ENCODE measurements at places on chromosomes 13 and 19. TPM values are rescaled to one million over a fixed set of nuclear protein-coding genes. Genes with fewer than 3 reads are reported as not detected.

DNA sequence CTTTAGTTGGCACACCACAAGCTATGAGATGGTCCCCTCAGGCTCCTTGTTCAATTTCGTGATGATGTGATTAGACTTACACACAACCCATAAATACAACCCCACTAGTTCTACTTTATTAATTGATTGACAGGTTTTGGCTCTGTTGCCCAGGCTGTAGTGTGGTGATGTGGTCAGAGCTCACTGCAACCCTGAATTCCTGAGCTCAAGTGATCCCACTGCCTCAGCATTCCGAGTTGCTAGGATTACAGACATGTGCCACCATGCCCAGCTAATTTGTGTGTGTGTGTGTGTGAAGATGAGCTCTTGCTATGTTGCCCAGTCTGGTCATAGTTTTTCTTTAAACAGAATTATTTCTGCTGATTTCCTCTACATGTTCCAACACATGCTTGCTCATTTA lies 17.5 kb upstream of the HTR2A start:
- no peak for DNase-seq

DNA sequence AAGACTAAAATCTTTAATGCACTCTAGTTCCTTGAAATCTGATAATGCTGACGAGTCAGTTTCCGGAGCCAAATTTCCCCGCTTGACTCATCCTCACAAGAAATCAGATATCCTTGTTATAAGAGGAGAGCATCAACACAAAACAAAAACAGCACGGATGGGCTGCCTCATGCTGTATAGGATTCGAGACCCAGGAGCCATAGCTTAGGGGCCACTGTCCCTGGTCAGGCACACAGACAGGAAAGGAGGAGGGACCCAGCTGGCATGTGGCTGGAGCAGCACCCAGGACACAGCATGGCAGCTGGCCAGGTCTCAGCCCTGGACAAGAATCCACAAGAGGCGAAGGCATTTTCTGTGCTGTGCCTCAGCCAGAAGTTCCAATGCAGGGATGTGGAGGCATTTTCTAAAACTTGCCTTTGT lies 110.2 kb upstream of the SPATA13 start:
- peak; percentile 59 for DNase-seq

- DNase-seq: no peak
Observed at GRCh38 chr13:53237696-53238095, 209.1 kb downstream of the OLFM4 start.

GRCh38 chr19:13302526-13303270 lies 152.5 kb downstream of the IER2 start:
- no peak for DNase-seq

GRCh38 chr19:29514525-29515232 lies 11.1 kb upstream of the VSTM2B start:
- DNase-seq: no peak

DNA sequence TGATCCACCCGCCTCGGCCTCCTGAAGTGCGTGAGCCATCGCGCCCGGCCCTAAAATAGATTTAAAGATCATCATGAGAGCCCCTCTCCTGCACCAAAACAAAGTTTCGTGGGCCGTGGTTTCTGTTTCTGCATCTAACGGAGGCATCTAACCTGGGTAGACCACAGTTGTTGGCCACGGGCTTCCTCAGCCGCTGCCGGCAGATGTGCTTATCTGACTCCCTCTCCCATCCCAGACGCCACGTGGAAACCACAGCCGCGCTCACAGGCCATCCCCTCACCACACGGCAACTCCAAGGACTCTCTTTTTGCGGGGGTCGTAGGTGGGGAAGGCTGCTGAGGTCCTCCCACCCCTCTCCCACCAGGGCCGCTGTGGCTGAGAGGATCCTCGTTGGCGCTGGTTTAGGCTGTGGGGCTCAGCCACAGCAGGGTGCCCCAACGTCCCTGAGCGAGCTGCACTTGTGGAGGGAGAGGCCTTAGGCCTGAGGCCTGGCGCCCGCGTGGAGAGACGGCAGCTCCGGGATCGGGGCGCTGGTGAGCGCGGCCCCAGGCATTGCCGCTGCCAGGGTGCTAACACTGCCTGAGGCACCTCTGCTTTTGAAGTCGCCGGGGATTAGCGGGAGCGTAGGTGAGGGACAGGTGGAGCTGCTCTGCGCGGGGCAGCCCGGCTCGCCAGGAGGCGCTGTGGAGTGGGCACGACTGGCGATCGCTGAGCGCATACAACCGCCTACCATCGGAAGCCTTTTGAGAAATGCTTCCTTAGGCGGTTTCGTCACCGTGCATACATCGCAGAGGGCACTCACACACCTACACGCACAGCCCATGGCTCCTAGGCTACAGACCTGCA lies 8.9 kb downstream of the ZSCAN1 start:
- DNase-seq: no peak

GRCh38 chr13:36840718-36841250 lies 21.8 kb downstream of the RFXAP start:
- DNase-seq: no peak

DNA sequence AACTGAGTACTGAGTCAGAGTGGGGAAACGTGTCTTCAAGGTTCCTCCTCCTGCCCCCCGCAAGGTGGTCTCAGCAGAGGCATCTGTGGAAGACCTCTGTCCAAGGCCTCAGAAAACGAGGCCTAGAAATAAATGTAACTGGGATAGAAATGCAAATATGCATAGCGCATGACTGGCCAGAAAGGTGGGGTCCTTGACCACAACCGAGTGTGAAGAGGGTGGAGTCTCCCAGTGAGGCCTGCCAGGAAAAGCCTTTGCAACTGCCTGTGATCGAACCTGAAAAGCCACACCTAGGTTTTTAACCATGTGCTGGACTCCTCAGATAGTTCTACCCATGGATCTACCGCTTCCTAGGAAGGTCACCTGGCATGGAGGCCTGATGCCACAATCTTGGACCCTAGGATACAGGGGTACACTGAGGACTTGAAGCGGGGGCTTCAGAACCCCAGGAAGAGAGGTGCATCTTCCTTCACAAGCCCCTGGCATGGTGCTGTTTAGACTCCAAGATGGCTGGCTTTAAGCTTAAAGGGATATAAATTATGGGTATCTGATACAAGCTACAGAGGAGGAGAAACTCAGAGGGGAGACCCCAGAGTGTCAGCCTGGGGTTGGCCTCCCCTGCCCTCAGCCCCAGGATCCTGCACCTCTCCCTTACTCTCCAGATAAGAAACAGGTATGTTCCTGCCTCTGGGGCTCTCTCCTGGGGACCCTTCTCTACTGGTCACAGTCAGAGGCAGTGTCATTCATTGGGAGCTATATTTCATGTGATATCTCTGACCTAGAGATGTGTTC lies 18.3 kb upstream of the SIGLEC6 start:
- no peak for DNase-seq

GRCh38 chr19:51820831-51821446 lies 26.0 kb downstream of the FPR3 start:
- DNase-seq: no peak

- no peak for DNase-seq
Observed at GRCh38 chr13:69603144-69603853, 504.3 kb upstream of the ATXN8OS start.

DNA sequence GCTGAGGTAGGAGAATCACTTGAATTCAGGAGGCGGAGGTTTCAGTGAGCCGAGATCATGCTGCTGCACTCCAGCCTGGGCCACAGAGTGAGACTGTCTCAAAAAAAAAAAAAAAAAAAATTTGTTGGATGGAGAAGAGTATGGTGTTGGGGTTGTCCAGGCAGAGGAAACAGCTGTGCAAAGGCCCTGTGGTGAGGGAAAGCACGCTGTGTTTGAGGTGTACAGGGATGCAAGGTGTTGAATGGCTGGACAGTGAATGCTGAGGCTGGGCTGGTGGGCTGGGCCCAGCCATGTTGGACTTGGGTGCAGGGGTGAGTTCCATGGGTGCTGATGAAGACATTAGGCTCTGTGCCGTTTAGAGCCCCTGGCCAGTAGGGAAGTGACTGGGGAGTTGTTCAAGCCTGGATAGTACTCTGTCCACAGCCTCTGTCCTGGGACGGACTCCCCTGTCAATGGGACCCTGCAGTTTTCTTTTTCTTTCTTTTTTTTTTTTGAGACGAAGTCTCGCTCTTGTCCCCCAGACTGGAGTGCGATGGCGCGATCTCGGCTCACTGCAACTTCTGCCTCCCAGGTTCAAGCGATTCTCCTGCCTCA lies 18.6 kb downstream of the PRR12 start:
- no peak for DNase-seq

DNA sequence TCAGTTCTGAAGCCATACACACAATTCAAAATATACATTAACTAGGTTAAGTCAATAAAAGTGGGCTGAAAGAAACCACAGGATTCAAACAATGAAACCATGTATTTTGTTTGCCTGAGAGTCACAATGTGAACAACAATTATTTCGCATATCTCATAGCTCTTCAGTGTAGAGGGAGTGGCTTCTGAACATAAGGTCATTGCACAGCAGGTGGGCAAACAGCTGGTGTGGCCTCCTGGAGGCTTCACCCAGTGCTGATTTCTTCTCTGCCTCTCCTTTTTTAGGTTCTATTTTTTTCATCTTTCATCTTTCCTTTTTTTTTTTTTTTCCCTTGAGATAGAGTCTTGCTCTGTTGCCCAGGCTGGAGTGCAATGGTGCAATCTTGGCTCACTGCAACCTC lies 40.4 kb upstream of the ZNF254 start:
- no peak for DNase-seq

The APLP1 gene
- 6.2 TPM for total RNA-seq

The DAND5 gene
- not detected for total RNA-seq

The F2RL3 gene
- 2.6 TPM for total RNA-seq

The NOTCH3 gene
- 125 TPM for total RNA-seq

The ZNF230 gene
- total RNA-seq: 8.8 TPM

The RXFP2 gene
- total RNA-seq: not detected

The PSPN gene
- total RNA-seq: 1.1 TPM

The CYP4F22 gene
- total RNA-seq: 19.8 TPM

The TEKTIP1 gene
- total RNA-seq: 6.4 TPM

The PCSK4 gene
- total RNA-seq: 4.5 TPM

The UGGT2 gene
- total RNA-seq: 79.0 TPM

All from ureter (tissue), 1 donor.